ENCODE measurements at places on chromosomes 1 and 21.

DNA sequence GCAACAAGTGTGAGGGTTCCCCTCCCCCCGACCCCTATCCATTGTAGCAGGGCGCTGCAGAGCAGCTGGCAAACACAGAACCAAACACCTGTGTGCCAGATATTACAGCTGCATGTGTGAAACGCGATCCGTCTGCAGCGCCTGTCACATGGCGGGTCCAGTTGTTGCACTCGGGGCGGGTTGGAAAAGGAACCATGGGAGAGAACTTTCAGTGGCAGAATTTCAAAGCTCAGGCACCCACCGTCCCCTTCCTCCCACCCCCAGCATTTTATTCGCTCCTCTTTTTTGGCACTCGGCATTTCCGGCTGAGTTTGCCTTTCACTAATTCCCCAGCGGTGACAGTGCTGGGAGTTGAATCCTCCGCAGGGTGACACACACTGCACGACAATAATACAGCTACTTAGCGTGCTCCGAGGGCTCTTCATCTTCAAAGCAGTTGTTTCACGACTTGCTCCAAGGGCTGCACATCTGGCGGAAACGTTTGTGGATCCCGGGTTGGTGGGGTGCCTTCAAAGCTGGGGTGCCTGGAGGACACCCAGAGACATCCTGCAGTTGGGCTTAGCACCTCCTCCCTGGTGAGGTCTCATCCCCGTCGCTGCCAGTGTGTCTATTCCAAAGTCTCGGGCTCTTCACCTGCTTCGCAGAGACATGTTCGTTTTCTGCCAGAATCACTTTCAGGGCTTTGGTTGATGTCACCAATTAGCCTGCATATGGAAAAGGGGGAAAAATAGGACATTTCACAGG lies 180.7 kb downstream of the ZBTB18 start:
- DNase-seq = no peak

- DNase-seq = no peak
Measured at GRCh38 chr1:26027716-26028489, 6.3 kb downstream of the EXTL1 start.

DNA sequence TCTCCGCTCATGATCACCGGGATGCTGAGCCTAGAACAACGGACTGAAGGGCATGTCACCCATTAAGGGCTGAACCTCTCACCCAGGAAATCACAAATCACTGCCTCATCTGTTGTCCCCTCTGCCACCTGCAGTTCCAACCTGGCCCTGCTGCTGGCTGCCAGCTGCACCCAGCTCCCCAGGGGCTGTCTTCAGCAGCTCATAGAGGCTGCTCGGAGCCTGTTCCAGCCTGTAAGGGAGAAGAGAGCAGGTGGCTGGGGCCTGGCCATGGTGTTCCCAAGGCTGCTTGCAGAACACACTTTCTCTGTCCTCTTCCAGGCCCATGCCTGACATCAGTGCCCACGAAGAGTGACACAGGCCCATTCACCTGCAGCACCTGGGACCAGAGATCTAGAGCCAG lies 44.5 kb upstream of the DISP3 start:
- DNase-seq = no peak

DNA sequence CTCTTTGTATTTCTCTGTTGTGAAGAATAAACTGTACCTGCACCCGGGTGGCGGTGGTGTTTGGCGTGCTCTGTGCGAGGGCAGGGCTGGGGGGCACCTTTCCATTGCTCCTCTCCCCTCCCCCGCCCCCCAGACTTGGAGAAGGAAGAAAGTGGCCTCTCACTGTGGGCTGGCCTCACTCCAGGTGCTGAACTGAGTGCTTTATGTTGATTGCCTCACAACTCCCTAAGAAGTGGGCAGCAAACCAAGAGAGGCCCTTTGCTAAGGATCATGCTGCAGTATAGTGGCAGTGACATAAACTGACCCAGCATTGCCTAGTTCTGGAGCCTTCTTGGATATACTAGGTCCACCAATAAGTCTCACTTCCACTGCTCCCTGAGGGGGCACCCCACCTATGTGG lies 20.2 kb downstream of the A3GALT2 start:
- DNase-seq = no peak

DNA sequence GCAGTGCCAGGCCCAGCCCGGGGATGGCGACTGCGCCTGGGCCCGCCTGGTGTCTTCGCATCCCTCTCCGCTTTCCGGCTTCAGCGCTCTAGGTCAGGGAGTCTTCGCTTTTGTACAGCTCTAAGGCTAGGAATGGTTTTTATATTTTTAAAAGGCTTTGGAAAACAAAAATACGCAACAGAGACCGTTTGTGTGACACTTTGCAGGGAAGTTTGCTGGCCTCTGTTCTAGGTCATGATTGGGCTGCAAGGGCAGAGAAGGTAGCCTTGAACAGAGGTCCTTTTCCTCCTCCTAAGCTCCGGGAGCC lies 719 bp downstream of the SOD1 start:
- no peak for DNase-seq

GRCh38 chr21:39984286-39984991 lies 117.2 kb downstream of the PCP4 start:
- DNase-seq = no peak

DNA sequence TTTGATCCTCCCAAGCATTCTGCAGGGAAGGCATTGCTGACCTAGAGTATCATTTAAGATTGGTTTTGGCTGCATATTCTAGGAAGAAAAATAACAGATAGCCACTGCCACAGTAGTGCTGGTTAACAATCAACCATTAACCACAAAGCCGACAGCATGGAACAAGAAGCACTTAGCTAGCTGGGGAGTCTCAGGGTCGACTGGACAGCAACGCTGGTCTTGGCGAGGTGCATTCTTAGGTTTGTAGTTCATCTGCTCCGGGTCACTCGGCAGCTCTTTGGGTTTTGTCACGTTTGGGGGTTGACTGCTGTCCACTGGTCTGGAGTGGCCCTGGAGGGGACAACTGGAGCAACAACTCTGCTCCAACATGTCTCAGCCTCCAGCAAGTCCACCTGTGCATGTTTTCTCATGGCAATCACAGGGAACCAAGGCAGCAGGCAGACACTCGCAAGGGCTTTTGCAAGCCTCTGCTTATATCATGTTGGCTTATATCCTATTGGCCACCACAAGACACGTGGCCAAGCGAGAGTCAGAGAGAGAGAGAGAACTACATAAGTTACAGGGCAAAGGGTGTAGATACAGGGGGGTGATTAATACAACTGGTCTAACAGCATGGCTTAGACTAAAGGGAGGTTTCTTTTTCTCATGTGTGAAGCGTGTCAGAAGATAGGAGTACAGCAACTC lies 99.5 kb downstream of the LACTBL1 start:
- peak; percentile 64 for DNase-seq

GRCh38 chr1:234975122-234975940 lies 153.3 kb downstream of the TOMM20 start:
- no peak for DNase-seq

DNA sequence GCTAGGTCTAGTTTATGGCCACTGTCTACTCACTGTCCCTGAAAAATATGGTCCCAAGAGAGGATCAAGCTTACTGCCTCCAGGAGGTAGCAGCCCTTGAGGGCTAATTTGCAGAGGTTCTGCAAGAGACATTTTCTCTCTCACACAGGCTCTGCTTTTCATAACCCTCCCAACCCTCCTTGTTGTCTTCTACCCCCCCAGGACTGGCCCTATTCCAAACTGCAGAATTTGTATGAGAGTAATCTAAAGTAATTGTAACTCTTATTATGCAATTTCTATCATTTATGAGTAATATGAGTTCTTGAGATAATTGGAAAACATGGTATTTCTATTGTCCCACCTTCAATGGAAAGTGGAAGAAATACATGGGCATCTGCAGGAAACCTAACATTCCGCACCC lies 70.4 kb upstream of the CD55 start:
- no peak for DNase-seq

- DNase-seq = peak; percentile 65
Measured at GRCh38 chr21:45971616-45972352, 9.8 kb upstream of the COL6A1 start.

DNA sequence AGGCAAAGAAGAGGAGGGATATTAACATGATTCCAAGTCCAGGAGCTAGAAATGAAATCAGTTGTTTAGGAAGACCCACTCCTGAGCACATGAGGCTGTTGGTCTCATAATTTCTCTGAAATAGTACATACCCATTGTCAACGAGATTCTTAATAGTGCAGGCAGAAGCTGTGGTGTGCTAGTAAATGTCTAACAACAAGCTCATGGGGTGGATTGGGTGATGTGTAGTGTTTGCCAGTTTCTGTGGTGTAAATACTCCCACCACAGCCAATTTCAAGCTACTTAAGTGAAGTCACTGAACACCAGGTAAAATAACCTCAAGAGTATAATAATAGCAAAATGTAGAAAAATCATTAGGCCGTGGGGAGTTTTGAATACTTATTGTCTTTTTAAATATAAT lies 42.0 kb downstream of the SYF2 start:
- no peak for DNase-seq

GRCh38 chr1:94309216-94309615 lies 71.8 kb upstream of the ARHGAP29 start:
- DNase-seq = no peak

GRCh38 chr1:165753934-165754333 lies 14.7 kb downstream of the TMCO1 start:
- no peak for DNase-seq

- DNase-seq = no peak
Measured at GRCh38 chr1:185069202-185069772, 23.9 kb downstream of the RNF2 start.

DNA sequence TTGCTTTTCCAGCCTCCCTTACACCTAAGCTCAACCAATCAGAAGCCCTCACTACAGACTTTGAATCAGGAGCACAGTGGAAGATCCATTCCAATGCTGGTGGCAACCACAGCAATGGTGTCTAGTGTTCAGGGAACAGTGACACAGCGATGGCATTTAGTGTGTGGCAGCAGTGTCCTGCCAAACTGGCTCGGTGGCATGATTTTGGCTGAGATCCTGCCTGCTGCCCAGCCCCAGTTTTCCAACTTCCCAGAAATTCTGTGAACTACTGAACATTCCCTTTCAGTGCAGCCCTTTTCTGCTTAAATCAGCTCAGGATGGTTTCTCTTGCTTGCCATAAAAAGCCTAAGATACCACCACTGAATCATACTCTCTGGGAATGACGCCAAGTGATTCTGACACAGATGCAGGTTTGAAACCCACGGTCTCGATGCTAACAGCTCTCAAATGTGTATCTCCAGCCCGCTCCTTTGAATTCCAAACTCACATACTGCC lies 8.8 kb downstream of the ASAP3 start:
- DNase-seq = no peak

Measured in ureter (tissue), 1 donor.